Urinary bladder (tissue), 4 donors: ENCODE measurements at places on chromosomes 6 and 20. TPM values are rescaled to one million over a fixed set of nuclear protein-coding genes. Genes with fewer than 3 reads are reported as not detected.

DNA sequence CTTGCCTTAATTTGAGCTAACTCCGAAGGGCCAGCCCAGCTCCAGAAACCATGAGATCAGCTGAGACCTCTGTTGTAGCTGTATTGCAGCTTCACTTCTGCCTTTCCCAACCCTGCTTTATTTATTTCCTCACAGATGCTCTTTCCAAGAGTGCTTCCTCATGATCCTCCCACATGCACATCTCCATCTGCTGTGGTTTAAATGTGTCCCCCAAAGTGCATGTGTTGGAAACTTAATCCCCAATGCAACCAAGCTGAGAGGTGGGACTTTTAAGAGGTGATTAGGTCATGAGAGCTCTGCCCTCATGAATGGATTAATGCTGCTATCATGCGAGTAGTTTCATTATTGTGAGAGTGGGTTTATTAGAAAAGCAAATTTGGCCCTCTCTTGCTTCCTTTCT is 164.4 kb upstream of the TAB2 start:
- DNase-seq = no peak

Gene PNPLA1
- polyA plus RNA-seq = 0.13 TPM

Gene ZBTB12
- polyA plus RNA-seq = 10.1 TPM

GRCh38 chr6:80179695-80180094 is 73.2 kb downstream of the BCKDHB start:
- DNase-seq = no peak

GRCh38 chr20:43749734-43750294 is 23.0 kb upstream of the GTSF1L start:
- DNase-seq = no peak

DNA sequence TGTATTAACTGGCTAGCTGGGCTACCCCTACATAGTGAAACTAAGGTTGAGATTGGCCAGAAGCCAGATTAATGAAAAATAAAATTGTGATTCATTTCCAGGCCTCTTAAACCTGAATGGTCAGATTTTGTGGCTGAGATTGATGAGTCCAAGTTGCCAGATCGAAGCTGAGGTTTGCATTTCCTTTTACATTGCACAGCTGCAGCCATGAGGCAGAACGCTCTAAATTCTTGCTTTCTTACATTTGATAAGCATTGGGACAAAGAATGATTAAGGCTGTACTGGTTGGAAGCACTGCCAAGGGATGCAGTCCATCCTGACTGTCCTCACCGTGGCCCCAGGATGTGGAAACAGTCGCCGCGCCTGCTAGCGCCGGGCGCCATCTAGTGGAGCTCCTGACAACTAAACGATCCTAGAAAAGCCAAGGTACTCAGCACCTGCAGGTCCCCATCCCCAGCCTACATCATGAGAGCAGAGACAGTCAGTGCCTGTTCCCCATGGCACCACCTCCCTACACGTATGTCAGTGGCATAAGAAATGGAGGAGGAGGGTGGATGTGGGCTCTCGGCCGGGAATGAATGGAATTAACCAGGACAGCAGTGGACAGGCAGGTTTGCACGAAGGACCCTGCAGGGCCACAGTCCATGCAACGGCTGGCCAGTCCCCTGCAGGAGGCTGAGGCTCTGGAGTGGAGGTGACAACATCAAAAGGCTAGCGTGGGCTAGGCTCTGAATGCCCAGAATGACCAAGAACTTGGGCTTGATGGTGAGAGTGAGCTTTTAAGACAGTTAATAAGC is 19.0 kb downstream of the PXDC1 start:
- no peak for DNase-seq

- DNase-seq = no peak
Measured at GRCh38 chr6:11688425-11688709, 90.2 kb downstream of the ADTRP start.

Gene OXT
- 0.48 TPM for polyA plus RNA-seq

- no peak for DNase-seq
Measured at GRCh38 chr6:137975188-137975940, 108.3 kb downstream of the TNFAIP3 start.

DNA sequence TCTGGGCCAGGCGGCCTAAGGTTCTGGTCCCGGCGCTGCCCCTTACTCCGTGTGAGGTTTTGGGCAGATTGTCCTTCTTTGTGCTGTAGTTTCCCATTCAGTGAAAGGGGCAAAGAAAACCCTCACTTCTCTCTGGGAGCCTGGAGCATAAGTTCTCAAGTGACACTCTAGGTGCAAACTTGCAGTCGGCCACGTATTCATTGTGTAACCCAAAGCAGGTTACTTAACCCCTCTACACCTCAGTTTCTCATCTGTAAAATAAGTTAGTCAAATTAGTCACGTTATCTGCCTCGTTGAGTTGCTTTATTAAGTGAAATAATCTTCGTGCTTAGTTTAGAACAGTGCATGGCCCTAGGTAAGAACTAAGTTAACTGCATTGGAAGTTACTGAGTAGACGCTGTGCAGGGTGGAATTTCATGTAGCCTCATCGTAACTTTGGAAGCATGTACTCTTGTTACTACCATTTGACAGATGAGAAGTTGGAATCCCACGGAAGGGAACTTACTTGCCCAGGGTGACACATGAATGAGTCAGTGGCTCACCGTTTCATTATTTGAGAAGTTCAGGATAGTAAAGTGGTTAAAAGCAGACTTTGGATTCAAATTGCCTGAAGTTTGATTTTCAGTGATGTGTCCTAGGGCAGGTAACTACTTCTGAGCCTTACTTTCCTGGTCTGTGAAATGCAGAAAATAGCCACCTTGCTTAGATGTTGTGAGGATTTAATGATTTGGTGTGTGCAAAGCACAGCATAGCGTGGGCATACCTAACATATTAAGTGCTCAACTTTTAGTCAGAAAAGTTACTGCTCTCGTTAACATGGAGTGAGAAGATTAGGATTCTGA is 556 bp upstream of the MROH8 start:
- no peak for DNase-seq

DNA sequence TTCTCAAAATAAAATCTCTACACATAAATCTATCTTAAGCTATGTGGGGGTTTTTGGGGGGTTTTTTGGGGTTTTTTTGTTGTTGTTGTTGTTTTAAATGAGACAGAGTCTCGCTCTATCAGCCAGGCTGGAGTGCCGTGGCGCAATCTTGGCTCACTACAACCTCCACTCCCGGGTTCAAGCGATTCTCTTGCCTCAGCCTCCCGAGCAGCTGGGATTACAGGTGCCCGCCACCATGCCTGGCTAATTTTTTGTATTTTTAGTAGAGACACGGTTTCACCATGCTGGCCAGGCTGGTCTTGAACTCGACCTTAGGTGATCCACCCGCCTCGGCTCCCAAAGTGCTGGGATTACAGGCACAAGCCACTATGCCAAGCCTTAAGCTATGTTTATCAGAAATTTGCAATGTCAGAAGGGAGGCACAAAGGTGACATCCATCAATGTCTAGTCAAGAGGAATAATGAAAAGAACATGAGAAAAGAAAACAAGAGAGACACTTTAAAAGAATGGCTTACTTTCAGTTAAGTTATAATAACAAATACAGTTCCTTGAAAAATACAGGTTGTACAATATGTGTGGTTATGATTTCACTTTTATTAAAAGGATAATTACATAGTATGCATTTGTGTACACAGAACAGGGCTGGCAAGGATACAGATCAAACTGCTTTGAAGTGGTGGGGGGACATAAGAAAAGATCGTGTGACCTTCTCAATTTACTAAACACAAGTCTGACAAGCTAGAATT is 28.6 kb downstream of the SLC23A2 start:
- DNase-seq = no peak

DNA sequence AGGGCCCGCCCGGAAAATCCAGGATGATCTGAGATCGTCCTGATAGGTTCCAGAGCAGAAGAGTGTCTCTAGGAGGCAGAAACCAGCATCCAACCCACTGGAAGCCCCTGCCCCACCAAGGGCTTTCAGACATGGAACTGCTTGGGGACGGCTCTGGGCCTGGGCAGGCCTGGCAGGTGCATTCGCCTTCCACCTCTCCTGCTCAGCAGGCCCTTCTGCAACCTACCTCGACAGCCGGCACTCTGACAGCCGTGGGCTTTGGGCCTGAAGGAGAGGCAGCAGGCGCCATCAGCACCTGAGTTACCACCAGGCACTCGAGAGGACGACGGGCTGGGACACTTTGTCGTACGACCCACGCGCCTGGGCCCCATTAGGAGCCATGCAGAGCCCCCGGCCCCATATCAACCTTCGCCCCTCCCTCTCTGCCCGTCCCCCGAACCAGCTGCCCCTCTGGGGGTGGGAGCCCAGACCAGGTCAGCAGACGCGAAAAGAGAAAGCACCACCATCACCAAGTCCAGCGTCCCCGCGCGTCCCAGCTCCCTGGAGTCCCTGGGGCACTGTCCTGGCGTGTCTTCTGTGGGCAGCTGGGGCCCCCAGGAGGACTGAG is 44.6 kb downstream of the KCNQ2 start:
- no peak for DNase-seq

DNA sequence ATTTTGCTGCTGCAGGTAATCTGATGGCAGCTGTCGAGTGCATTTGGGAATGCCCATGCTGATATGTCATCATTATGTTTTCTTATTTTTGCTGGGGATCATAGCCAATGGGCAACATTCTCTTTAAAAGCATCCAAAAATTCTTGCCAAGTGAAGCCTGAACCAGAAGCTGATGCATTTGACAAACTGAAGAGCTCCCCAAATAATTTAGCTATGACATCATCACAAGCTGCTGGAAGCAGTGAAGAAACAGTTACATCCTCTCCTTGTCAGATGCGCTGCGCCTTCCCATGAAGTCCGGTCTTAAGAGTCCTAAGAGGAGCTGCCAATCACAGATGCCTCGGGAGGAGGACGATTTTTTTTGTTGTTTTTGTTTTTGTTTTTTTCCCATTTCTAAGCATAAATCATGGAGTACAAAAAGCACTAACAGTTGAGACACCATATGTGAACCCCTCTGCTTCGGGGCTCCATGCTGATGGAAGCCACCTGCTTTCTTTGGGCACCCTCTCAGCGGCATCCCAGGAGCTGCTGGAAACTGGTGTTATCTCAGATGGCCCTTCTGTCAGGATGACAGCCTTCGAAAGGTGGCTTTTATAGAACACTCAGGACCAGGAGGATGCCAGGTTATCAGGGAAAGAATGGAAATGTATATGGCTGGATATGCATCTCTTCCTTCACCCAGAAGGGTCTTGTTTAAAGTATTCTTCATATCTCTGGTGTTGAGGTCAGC is 56.1 kb upstream of the FOXQ1 start:
- DNase-seq = no peak
